ENCODE measurements at places on chromosomes 3 and 15. TPM values are rescaled to one million over a fixed set of nuclear protein-coding genes. Genes with fewer than 3 reads are reported as not detected.

DNA sequence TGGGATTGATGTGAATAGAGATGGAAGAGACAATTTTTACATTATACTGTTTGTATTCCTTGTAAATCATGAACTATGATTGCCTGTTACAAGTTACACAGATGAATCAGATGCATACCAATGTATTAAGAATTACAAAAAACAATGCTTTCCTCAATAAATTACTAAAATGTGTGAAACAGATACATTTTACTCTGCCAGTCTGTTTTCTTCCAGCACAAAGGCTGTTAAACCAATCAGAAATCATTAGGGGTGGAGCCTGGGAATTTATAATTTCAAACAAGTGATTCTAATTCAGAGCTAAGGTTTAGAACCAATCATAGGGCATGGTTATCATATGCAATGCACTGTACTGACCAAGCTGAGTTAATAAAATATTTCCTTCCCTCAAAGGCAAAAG is 21.8 kb upstream of the ANKRD28 start:
- DNase-seq = no peak

GRCh38 chr3:177358977-177359592 is 161.8 kb upstream of the TBL1XR1 start:
- DNase-seq = no peak

DNA sequence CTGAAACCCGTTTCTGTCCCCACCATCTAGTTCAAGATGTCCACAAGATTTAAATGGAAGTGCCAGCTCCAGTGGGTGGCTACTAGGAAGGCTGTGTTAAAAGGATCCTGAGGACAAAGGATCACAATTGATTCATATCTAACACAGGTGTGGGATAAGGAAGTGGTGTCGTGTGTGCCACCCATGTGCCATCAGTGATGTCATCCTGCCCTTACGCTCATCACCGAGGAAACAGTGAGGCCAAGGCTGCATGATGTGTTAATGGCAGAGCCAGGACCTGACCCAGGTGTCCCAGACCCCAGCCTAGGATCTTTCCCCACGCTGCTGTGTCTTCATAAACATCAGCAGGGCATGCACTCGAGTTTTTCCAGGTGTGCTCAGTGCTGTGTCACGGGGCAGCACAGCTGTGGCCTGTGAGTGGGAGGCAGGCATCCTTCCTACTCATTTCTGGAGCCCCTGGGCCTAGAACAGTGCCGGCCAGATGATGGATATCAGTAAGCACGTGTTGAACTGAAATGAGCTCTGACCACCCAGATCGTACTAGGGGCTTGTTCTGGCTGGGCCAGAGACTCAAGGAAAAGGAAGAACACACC is 10.6 kb upstream of the TGM5 start:
- no peak for DNase-seq

GRCh38 chr3:114660124-114660523 is 366.3 kb downstream of the TIGIT start:
- no peak for DNase-seq

- no peak for DNase-seq
These were observed 9.7 kb upstream of the PTPN23 start for GRCh38 chr3:47370887-47371697.

DNA sequence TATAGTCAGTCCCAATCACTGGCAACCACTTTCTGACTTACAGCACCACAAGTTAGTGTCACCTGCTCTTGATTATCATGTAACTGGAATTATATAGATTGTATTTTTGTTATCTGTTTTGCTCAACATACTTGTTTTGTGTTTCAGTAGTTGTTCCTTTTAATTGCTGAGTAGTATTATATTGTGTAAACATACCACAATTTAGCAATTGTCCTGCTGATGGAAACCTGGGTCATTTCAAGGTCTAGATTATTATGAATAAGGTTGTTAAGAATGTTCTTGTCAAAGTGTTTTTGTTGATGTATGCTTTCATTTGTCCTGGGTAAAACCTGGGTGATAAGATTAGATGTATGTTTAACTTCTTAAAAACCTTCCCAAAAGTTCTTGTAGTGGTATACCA is 82.1 kb upstream of the MELTF start:
- no peak for DNase-seq

DNA sequence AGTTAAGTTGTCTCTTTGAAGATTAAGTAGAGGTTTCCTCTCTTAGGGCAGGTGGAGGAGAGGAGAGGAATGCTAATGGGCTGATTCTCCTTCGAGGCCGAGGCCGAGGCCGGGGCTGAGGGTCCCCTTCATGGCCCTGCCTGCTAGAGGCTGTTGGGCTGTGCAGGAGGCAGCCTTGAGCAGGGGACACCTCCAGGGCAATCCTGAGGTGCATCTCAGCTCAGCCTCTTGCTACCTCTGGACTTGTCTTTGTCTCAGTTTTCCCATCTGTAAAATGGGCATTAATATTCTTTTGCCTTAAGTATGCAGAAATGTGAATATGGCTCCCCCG is 97.7 kb upstream of the PRR20G start:
- no peak for DNase-seq

GRCh38 chr15:98800437-98801233 is 152.3 kb downstream of the IGF1R start:
- DNase-seq = no peak

- no peak for DNase-seq
These were observed 308.3 kb upstream of the UBE2E2 start for GRCh38 chr3:22894865-22895264.

DNA sequence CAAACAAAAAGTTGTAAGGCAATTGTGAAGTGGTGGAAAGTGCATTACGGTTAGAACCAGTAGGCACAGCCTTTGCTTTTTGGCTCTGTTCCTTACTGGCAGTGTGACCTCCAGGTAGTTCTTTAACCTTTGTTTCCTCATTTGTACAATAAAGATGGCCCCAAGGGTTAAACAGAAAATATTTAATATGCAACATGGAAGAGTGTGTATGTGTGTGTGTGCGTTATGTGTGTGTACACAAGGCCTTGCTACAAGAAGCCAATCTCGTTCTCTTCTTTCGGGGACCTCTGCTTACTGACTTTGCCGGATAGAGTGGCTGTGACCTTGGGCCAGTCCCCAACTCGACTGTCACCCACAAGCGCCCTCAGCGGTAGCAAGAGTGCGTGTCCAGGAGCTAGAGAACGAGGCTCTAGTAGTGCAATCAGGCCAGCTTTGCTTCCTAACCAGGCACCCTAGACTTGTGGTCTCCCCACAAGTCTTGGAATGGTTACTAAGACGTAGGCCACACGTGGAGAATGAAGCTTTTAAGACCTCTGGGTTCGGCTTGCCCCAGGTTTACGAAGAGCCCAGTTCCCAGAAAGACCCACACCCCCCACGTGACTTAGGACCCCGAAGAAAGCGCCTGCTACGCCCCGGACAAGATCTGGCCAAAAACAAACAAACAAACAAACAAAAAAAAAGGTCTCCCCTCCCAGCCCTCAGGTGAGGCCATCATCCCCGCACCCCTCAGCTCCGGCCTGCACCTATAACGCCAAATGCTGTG is 593 bp downstream of the CIAO2A start:
- peak; percentile 69 for DNase-seq

- no peak for DNase-seq
These were observed 30.7 kb upstream of the CBLB start for GRCh38 chr3:105899516-105899915.

ZIC4 gene
- not detected for total RNA-seq

CNTN3 gene
- total RNA-seq = 3.4 TPM

RHOV gene
- not detected for total RNA-seq

LRTM1 gene
- not detected for total RNA-seq

NR2F2 gene
- total RNA-seq = 14.2 TPM

All from Right ventricle myocardium inferior (tissue), 1 donor.